ENCODE measurements at places on chromosomes 3 and 15.
A peak's percentile ranks its signal among the peaks of the same experiment; 100 is the strongest.

DNA sequence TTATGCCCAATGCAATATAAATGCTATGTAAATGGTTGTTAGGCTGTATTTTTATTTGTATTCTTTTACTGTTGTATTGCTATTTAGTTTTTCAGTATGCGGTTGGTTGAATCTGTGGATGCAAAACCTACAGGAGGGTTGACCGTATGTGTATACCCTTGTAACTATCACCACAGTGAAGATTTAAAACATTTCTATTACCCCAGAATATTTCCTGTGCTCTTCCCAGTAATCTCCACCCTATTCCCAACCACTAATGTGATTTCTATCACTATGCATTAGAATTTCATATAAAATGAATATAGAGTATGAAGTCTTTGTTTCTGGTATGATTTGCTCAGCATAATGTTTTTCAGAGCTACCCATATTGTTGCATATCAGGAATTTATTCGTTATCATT is 705.0 kb downstream of the MECOM start:
- no peak for DNase-seq

- DNase-seq = no peak
Observed at GRCh38 chr3:59450946-59451763, 401.3 kb upstream of the CFAP20DC start.

- no peak for DNase-seq
Observed at GRCh38 chr3:170367797-170368196, 10.3 kb downstream of the SKIL start.

GRCh38 chr3:127120851-127121647 is 71.9 kb upstream of the PRR23E start:
- DNase-seq = no peak

GRCh38 chr3:170709046-170709445 is 123.2 kb upstream of the SLC7A14 start:
- DNase-seq = peak; percentile 43

DNA sequence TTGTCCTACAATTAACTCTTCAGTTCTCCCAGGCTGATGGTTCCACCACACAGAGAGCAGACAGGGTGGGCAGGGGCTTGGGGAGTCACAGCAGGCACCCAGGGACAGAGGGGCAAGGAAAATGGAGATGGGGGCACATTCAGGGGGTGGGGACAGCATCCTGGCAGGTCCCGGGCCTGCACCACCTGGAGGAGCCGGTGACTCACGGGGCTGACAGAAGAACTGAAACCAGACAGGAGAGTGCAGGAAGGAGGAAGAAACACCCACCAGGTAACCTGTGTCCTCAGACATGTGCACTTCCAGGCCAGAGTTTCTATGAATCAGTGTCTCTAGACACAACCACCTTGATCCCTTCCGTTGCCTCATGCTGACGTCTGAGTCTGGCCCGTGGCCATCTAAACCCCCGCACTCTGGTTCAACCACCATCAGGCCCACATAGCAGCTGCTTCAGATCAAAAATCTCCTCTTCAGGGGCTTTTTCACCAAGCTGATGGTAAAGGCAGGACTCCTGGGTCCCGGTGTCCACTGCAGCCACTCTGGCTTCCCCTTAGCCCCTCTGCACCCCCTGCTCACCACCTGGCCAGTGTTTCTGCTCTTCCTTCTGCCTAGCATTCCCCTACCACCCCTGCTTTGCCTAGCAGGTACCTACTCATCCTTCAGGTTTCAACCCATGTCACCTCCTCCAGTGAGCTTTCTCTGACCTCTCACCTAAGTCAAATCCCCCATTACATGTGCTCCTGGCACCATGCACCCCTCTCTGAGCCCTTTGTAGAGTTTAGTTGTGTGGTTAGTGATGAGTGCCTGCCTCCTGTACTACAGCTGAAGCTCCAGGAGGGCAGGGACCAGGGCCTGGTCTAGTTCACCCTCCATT is 16.5 kb upstream of the CYP11A1 start:
- peak; percentile 74 for DNase-seq

- DNase-seq = no peak
Observed at GRCh38 chr15:26928051-26928450, 42.9 kb upstream of the GABRG3 start.

All from NCI-H226 (cell line).